ENCODE measurements at places on chromosomes 16 and 17. TPM values are rescaled to one million over a fixed set of nuclear protein-coding genes. Genes with fewer than 3 reads are reported as not detected.

Gene BTBD17
- not detected for total RNA-seq

Gene ZNF624
- total RNA-seq: 4.4 TPM

Gene TMEM220
- total RNA-seq: 14.0 TPM

Gene SCGB1C2
- not detected for total RNA-seq

Gene FSCN2
- total RNA-seq: 0.94 TPM

Gene ZNF23
- 11.0 TPM for total RNA-seq

Gene RNU2-1
- not detected for total RNA-seq

Gene PSMB10
- total RNA-seq: 33.8 TPM

Gene KRT32
- total RNA-seq: not detected

Gene C16orf92
- total RNA-seq: not detected

Gene ACE
- total RNA-seq: 7.0 TPM

Gene GPR179
- total RNA-seq: not detected

Gene P2RX1
- 11.6 TPM for total RNA-seq

Gene MILR1
- not detected for total RNA-seq

Gene SLC38A8
- total RNA-seq: not detected

Gene CHD9NB
- 1.1 TPM for total RNA-seq

Gene KARS1
- total RNA-seq: 119 TPM

Gene LRRC75A
- total RNA-seq: 1.1 TPM

Data from gastroesophageal sphincter (tissue), 4 donors.